ENCODE measurements at places on chromosomes 2 and 18.

GRCh38 chr18:39841482-39842365 lies 2113.3 kb upstream of the PIK3C3 start:
- DNase-seq, result no peak

DNA sequence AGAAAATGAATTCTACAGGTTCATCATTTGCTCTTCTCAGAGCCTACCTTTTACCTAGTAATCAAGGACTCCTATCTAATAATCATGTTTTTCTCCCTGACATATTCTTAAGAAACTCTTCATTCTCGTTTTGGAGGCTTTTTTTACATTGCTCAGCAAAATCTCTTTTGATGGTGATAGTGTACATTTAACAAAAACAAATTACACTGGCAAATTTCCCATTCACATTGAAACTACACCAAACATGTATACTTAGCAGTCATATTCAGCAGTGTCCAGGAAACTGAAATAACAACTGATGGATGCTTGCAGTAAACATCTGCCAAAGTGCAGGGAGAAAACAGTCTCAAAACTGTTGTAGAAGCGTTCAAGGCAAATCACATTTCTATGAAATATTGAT lies 4.4 kb upstream of the VIT start:
- DNase-seq, result no peak

DNA sequence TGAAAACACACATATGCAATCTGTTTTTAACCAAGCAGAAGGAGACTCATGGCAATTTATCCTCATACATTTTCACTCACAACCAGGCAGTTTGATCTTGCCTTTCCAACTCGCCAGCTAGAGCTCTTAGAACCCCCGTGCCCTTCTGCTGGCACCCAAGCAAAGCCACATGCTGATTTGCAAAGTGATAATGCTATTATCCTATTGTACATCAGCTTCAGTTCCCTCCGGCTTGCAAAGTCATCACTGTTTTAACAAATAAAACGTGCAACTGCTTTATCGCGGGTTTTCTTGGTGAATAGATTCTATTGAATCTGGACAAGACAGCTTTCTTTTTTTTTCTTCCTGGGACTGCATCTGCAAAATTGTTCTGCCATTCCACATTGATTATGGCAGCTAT lies 314.6 kb downstream of the LNPK start:
- no peak for DNase-seq

DNA sequence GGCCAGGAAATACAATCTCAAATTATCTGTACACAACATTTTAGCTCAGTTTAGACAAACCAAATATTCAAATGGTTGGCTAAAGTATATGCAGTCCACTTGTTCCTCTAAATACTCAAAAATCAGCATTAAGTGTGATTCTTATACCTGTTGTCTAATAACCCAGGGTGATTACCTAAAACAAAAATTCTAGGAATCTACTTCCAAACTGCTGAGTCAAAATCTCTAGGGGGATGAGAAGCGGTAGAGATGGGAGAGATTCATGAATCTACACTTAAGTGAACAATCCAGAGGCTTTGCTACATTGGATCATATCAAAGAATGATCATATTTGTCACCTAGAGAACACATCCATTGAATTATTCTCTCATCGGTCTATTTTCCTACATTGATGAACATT lies 420.9 kb upstream of the PKDCC start:
- no peak for DNase-seq

DNA sequence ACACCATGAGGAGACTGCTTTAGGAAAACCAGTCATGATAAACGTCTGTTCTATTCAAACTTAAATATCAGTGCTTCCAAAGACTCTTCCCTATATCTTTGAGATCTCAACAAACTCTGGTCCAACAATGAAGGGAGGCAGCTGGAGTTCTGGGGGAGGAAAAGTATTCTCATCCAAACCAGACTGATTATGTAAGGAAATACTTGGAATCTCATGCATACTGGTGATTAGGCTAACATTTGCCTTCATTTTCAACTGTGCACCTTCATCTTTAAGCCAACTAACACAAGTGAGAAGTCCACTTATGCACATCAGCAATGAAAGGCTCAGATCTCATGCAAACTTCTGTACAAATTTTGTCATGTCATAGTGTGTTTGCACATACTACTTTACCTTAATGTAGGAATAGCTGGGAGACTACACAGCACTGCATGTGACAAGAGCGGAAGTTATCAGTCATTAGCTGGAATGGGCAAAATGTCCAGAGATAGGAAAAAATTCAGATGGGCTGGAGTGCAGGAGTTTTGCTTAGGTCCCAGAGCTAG lies 67.5 kb upstream of the STK17B start:
- no peak for DNase-seq

GRCh38 chr18:31255953-31256352 lies 62.0 kb upstream of the DSG1 start:
- no peak for DNase-seq

- no peak for DNase-seq
Measured at GRCh38 chr18:45270289-45270771, 344.9 kb upstream of the SLC14A2 start.

- DNase-seq, result no peak
Measured at GRCh38 chr2:165725421-165725820, 68.6 kb downstream of the GALNT3 start.

DNA sequence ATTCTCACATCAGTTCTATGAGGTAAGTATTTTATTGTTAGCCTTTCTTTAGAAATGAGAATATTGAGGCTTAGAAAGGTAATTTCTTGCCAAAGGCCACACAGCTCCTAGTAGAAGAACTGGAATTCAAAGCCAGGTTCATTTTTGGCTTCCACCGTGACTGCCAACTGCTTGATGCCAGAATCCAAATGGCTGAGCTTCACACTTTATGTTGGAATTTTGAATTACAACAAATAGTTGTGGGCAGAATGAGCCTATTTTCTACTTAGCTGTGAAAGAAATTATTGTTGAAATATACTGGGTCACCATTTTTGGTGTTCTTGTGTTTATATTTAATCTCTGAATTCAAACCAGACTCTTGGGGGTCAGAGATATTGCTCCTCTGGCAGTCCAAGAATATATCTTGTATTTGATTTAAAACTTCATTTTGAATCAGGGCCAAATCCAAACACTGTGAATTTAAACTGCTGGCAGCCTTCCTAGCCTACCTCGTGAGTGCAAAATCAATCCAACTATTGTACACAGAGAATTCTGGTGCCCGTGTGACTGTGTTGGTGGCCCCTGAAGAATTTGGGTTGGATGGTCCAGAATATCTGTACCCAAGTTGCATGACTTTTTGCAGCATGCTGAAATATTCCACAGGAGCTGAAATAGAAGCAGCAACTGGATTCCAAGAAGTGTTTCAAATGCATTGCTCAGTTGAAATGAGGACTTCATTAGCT lies 35.6 kb upstream of the LPIN1 start:
- DNase-seq, result no peak

DNA sequence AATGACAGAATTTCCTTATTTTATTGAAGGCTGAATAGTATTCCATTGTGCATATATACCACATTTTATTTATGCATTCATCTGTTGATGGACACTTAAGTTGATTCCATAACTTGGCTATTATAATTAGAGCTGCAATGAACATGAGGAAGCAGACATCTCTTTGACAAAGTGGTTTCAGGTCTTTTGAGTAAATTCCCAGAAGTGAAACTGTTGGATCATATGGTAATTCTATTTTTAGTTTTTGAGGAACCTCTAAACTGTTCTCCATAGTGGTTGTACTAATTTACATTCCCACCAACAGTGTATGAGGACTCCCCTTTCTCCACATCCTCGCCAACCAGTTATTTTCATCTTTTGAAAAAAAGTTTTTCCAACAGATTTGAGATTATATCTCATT lies 77.5 kb downstream of the TMEM200C start:
- DNase-seq, result no peak

DNA sequence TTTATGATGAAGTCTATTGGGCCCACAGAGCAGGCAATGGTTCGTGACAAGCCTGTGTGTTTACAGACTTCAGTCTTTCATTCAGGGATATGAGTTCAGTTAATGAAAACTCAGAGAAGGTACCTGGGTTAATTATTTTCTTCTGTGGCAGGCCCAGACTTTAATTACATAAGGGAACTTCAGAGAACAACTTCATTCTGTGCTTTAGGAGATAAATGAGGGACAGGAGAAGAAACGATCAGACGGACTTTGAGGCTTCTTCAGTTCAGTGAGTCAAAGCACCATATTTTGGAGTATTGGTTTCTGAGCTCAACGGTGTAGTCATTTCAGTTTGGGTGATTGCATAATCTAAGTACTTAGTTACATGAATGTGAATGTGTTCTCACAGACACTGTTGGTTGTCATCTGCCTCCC lies 203.0 kb upstream of the KCNJ3 start:
- no peak for DNase-seq

GRCh38 chr2:126914811-126915500 lies 16.3 kb downstream of the TEX51 start:
- no peak for DNase-seq

Measured in CD4-positive, alpha-beta T cell treated with Interleukin-4 for 4 hours (primary cell).